ENCODE measurements at places on chromosomes 6 and 20.

DNA sequence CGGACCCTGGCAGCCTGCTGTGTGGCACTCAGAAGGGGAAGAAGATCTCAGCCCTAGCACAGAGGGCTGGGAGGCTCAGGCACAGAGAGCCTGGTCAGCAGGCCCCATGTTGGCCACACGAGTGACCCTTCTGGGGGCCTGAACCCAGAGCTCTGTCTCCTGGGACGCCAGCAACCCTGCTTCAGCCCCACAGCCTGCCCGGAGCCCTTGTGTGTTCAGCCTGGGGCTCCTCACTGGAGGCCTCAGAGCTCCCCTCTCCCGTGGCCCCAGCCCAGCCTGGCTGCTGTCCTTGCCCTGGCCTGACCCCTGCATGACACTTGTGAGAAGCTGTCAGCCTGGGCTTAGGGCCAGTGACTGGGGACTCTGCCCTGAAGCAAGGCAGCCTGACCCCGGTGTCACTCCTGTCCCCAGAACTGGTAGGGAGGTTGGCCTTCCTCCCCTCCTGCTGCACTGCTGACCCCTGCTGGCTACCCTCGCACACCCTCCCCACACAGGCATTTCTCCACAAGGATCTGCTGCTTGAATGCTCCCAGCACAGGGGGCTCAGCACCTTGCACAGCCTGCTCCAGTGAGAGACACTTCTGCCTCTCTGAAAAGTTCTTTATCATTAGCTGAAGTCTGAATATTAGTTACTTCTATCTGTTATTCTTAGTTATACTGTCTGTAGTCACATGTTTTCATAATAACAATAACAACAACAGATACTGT, 15.4 kb upstream of the IP6K3 start:
- no peak for DNase-seq

DNA sequence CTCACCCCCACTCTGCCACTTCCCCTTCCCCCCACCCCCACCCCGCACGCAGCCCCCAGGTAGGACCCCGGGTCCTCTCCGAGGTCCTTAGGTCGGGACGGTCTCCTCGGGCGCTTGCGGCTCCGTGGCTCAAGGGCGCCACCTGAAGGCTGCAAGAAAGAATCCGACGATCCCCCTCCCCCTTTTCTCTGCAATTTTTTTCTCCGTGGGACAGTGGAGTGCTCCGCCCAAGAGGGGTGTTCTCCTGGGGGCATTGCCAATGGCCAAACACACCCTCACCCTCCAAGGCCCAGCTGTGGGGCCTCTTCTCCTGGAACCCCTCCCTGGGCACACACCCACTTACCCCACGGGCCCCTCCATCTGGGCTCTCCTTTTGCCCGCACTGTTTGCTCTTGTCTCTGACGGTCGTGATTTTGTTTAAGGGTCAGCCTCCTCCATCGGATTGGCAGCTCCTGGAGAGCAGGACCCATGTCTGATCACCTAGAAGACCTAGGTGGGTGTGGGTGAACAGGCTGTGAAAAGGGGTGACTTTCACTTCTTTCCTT, 1.1 kb upstream of the TMEM74B start:
- no peak for DNase-seq

- DNase-seq = no peak
These were observed 32.8 kb upstream of the SCGN start for GRCh38 chr6:25619217-25619616.

- no peak for DNase-seq
These were observed 129.5 kb upstream of the ARG1 start for GRCh38 chr6:131443514-131443913.

GRCh38 chr6:109897025-109897424, 81.1 kb upstream of the GPR6 start:
- DNase-seq = no peak

DNA sequence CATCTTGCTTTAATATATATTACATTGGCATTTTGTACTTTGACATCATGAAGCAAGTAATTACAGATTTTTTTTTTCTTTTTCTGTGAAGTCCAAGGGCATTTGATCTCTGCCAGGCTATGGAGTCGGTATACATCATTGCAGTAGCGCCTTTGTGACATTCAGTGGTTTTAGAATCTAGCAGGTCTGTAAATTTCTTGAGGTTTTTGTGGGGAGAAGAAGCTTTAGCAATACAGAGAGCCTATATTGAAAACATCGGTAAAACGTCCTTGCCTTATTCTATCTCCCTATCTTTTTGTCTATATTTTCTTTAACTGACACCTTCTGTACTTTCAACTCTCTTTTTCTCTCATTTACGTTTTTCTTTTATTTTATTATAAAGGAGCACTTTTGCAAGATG, 47.2 kb downstream of the DUSP22 start:
- no peak for DNase-seq

- DNase-seq = no peak
These were observed at the start of gene PTCHD4 for GRCh38 chr6:48111143-48111506. TSS of gene PTCHD4 (minus strand) at chr6:48111197. CDS start at chr6:48068957, 42,240 bp downstream.

DNA sequence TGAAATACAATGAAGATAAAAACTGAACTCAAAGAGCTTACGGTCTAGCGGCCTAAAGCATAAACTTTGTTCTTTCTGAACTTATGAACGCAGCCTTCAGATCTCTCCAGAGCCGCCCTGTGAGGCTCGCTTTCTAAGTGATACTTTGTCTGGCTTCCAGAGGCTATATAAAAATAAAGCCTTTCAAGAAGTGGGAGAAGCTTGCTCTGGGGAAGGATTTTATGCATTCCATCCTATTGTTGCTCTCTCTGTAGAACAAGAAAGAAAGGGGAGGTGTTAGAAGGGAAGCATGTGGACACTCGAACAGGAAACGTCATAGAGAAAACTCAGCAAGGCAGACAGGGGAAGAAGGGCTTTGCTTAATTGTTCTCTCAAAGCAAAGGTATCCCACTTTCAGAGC, 77.0 kb downstream of the TBX18 start:
- DNase-seq = no peak

DNA sequence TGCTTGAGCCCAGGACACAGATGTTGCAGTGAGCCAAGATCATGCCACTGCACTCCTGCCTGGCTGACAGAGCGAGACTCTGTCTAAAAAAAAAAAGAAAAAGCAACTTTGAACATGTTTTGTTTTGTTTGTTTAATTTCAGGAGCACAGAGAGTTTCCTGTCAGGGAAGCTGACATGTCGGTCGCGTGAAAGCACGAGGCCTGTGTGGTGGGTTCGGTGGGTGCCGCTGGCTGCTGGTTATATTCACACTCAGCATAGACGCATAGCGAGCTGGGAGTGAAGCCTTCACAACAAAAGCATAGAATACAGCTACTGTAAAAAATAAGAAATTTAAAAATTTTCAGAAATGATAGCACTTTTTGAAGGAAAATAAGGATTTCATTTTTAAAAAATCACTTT, 14.5 kb downstream of the MTG2 start:
- DNase-seq = no peak

DNA sequence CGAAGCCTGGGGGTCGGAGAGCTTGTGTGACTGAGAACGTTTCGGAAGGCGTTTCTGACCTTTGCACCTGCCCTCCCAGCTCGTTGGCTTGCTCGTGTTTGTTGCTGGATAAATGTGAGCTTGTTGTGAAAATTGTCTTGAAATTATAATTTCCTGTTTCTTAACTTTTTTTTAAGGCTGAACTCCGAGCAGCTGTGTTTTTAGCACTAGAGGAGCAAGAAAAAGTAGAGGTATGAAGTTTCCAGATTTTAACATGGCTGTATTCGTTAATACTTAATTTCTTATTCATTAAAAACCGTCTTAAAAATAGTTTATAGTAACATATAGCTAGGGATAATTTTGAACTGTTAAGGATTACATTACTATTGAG, 672 bp downstream of the CEP43 start:
- DNase-seq = no peak

- DNase-seq = no peak
These were observed 32.1 kb downstream of the TP53INP2 start for GRCh38 chr20:34736106-34736735.

- DNase-seq = no peak
These were observed 5.5 kb downstream of the ZSCAN12 start for GRCh38 chr6:28393912-28394662.

DNA sequence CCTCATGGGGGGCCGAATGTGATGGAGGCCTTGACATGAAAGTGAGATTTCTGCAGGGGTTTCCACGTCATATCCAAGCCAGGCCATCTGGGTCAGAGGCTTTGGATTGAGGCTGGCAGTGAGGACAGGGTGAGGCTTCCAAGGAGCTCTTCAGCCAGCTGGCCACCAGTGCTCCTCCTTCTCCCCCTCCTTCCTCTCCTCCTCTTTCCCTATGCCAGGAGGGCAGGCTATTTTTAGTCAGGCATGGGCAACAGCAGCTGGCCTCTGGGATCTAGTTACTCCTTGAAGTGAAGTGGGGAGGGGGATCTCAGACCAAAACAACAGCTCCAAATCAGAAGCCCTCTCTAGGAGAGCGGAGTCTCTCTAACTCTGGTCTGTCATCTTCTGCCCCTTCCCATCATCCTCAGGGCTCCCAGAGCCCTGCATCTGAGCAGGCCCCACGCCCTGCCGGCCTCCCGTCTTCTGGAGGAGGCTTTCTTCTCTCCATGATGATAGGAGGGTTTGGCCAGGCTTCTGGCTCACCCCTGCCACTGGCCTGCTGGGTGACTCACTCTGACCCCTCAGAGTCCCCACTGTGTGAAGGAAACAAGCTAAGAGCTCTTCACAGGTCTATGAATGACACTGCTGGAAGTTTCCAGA, 612 bp downstream of the TNNC2 start:
- DNase-seq = no peak

GRCh38 chr6:52407467-52407866, 12.7 kb upstream of the EFHC1 start:
- no peak for DNase-seq
